ENCODE measurements at places on chromosomes 4 and X.

DNA sequence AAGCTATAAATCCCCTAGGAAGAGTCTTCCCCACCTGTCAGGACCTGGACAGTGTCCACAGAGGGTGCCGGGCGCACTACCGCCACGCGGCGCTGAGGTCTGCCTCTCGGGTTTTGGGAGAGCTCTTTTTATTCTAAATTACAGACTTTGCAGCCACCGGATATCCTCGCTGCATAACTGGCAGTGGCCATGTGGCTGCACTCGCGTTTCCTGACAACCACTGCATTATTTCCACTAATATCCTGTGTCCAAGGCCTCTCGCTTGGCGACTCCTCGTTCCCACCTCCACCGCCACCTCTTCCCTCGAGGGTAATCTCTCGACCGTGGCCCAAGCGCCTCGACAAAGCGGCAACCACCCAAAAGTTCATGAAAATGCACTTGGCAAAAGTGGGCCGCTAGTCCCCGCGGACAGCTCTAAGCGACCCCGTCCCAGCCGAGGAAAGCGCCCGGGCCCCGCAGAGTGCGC, 512 bp upstream of the TMEM131L start:
- no peak for DNase-seq

GRCh38 chr4:170014359-170015011, 11.7 kb downstream of the MFAP3L start:
- no peak for DNase-seq

- DNase-seq: no peak
These were observed 85.0 kb upstream of the CNKSR2 start for GRCh38 chrX:21289232-21289631.

DNA sequence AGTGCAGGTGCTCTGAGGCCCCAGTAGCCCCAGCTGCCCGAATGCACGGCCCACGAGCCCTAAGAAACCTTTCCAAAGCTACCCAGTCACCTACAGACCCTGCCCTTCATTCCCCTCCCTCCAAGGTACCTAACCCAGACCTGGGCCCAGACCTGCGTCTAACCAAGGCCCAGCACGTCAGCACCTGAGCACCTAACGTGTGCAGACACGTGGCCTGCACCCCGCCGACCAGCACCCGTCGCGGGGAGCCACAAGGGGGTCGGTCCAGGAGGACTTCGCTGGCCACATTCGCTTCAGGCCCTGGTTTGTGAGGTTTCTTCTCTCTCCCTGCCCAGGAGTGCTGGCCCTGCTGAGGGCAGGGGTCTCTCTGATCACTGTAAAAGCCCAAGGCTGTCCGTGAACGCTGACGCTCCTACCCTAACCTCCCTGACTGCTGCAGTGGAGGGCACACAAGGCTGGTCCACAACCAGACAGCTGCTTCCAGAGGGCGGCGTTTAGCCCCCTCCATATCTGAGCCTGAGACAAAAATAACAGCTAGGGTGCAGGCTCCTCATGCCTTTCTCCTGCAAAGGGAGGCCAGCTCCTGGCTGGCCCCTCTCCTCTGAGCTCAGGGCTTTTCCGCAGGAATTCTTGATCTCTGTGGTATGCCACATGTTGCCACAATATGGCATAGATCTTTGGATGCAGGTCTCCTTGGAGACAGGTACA, 31.8 kb downstream of the WDR1 start:
- DNase-seq: no peak

- no peak for DNase-seq
These were observed 61.2 kb upstream of the AFAP1 start for GRCh38 chr4:8000721-8001491.

- DNase-seq: no peak
These were observed 23.9 kb upstream of the TMEM192 start for GRCh38 chr4:165136529-165136928.

DNA sequence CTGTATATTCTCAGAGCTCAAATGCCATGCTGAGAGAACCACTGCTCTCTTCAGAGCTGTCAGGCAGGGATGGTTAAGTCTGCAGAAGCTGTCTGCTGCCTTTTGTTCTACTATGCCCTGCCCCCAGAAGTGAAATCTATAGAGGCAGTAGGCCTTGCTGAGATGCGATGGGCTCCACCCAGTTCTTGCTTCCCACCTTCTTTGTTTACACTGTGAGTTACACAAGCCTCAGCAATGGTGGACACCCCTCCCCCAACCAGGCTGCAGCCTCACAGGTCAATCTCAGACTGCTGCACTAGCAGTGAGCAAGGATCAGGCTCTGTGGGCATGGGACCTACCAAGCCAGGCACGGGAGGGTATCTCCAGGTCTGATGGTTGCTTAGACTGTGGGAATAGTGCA, 271.6 kb downstream of the CENPC start:
- no peak for DNase-seq

DNA sequence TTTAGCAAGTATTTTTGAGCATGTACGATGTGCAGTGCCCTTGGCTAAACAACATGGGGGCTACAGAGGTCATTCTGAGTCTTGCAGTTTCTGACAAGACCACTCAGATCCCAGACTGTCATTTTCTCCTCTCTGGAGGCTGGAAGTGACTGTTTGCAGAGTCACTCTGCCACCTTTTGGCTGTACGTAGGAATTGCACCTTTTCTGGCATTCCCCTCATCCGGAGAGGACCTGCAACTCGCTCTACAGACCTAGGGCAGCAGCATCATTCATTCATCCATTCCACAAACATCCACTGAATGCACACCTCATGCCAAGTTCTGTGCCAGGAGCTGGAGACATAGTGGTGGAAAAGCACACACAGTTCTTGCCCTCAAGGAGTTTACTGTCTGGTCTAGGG, 160.4 kb upstream of the GPR101 start:
- DNase-seq: no peak

DNA sequence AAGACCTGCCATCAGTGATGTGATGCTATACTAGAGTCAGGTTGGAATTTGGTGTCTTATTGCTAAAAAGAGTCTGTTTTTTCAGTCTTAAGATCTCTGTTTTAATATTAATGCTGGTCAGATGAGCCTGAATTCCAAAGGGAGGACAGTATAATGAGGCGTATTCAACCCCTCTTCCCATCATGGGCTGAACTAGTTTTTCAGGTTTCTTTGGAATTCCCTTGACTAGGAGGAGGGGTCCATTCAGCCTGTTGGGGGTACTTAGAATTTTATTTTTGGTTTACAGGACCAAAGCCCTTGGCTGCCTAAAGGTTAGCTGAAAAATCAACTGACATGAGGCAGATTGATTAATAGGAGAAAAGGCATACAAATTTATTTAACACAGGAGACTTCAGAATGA, 24.1 kb upstream of the PI4K2B start:
- DNase-seq: no peak

- no peak for DNase-seq
These were observed 980.7 kb upstream of the GRIA3 start for GRCh38 chrX:122203399-122203798.

DNA sequence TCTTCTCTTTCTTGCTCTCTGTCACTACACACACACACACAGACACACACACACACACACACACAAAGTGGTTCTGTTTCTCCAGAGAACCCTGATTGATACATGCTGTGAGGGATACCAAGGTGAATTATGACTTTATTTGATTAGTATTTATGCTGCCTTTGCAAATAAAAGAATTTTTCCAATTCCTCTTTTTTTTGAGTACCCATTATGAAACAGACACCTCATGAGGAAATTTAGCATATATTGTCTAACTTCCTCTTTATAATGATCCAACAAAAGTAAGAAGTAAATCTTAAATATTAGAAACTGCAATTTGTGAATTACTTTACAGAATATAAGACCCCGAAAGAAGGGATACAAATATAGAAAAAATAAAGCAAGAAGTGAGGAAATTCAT, 14.3 kb upstream of the RAB28 start:
- no peak for DNase-seq

GRCh38 chr4:114601304-114602052, 2.9 kb downstream of the UGT8 start:
- no peak for DNase-seq

GRCh38 chr4:37948542-37948941, 11.7 kb upstream of the PTTG2 start:
- no peak for DNase-seq

DNA sequence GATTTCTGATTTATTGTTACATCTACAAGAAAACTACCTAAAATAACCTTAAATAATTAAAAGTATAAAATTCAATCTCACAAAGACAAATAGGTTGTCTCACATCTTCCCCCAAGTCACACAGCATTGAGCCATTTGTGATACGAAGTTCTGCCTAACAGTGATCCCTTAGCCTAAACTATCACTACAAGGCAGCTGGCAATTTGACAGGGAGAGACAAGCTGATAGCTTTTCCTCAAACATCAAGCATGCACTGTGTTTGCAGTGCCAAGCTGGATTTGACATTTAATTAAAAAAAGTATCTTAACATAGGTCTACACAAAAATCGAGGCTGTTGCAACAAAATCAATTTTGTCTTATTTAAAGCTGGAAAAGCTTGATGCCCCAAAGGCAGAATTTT, 464.7 kb upstream of the TRAM1L1 start:
- DNase-seq: no peak

DNA sequence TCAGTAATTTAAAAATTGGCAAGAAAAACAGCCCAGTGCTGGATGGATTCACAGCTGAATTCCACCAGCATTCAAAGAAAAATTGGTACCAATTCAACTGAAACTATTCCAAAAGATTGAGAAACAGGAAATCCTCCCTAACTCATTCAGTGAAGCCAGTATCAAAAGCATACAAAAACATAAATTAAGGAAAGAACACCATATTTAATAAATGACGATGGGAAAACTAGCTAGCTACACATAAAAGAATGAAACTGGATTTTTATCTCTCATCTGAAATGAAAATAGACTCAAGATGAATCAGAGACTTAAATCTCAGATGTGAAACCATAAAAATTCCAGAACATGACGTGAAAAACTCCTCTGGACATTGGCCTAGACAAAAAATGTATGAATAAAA, 516.8 kb upstream of the SPANXN1 start:
- DNase-seq: no peak

DNA sequence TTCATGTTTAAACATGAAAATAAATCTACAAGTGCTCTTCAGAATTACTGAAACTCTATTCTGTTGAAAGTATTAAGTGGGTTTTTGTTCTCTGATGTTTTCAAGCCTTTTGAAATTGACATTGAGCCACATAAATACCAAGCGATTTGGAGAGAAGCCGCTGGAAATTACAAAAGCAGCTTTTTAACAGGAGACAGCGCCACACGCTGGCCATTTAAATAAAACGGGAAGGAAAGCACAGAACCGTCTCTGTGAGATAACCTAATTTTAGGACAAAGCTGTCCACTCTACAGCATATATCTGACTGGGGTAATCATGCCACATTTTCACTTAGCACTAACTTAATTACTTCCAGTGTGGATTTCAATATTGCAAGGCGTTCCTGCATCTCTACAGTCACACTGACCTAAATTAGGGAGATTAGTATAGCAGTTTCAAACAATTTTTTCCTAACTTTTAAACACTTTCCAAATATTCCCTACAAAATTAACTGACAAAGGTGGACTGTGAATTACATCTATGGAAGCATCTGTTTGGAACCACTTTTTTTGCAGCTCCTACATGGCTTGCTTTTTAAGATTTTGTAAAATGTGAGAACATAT, 6.8 kb upstream of the ANOS1 start:
- no peak for DNase-seq

GRCh38 chr4:74294681-74295080, 13.6 kb upstream of the EPGN start:
- no peak for DNase-seq

GRCh38 chr4:3062471-3062870, 11.9 kb downstream of the HTT-AS start:
- DNase-seq: no peak

DNA sequence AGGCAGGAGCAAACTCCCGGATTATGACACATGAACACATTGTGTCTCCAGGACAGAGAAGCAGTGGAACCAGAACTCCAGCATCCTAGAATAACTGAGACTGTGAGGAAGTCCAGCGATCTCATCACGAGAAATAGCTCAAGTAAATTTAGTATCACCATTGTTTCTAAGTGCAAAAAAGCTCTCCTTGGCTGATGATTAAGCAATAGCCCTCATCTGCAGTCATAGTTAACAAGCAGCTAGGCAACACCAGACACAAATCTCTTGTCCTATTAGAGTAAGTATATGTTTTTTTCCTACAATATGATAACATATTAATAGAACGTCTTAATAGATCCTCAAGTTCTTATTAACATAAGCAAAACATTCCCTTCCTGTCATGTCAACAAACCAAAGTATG, 2.4 kb upstream of the CFAP299 start:
- no peak for DNase-seq

GRCh38 chr4:121734571-121734970, 30.4 kb downstream of the SMIM43 start:
- DNase-seq: no peak

DNA sequence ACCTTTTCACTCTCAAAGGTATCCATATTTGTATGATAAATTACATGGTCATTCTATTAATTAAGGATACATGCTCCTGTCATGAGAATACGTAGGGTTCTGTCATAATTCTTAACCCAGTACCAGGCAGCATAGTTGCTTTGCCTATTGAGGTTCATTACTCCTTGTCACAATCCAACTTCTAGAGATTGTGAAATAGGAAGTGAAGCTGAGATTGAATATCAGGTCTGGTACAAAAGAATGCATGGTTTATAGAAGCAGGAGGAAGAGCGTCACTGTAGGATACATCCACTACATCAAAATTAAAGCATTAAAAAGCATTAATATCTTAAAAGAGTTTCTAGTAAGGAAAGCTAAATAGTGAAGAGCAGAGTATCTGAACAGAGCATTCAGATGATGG, 647.0 kb downstream of the IQCM start:
- DNase-seq: no peak

DNA sequence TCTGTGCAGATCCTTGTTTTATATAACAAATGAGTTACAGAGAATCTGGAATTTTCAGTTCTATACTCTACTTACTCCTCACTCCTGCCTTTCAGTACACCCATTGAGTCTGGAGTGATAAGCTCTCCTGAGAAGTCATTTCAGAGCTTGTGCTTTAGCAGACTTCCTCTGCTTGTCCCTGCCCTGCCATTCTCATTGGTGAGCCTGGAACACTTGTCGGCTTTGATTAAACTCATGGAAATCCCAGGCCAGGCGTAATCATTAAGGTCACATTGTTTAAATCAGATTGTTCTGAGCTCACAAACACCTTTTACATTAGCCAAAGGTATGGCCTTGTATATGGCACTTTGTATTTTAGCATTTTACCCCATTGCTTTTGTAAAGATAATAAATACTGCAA, 102.7 kb downstream of the CNKSR2 start:
- DNase-seq: no peak

- no peak for DNase-seq
These were observed 5.3 kb upstream of the CCDC158 start for GRCh38 chr4:76426272-76426671.

DNA sequence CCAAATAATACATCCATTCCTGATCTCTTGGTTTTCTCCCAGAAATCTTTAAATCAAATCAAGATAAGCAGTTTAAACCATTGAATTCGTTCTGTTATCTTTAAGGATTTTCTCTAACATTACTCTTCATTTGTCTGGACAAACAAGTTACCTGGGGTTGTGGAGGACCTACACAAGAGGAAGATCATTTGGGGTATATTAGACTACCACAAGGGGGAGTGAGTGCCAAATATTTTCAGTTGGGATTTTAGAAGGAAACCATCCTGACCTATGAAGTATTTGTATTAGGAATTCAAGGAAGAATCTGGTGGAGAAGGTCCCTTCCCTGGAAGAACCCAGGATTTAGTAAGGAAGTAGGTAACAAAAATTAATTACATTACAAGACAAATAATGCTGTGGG, 12.0 kb upstream of the DCHS2 start:
- DNase-seq: no peak

- DNase-seq: no peak
These were observed 1395.0 kb upstream of the ADGRL3 start for GRCh38 chr4:59805176-59805575.
